ENCODE measurements at places on chromosomes 6 and 20. TPM values are rescaled to one million over a fixed set of nuclear protein-coding genes. Genes with fewer than 3 reads are reported as not detected.

The MYB gene
- 0.56 TPM for total RNA-seq

The TSBP1 gene
- total RNA-seq: not detected

The RBM38 gene
- 16.6 TPM for total RNA-seq

The ADAT2 gene
- 5.6 TPM for total RNA-seq

- DNase-seq: no peak
These were observed 620 bp downstream of the TJAP1 start for GRCh38 chr6:43478008-43478372.

DNA sequence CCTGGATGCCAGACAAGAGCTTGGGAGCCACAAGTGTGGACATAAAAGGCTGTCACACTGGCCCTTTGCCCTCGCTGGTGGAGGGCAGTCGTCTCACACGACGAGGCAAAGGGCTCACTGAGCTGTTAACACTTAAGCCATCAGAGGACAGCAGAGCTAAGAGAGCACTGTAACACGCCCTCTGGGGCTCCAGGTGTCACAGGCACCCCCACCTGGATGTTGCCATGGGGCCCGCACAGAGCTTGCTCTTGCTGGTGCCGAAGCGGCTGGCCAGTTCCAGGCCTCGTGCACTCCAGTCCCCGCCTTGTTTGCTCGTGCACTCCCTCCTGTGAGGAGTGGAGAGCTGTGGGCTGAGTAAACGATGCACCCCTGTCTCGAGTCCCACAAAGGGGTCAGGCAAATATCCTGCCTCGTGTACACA, 37.4 kb downstream of the SLC35D3 start:
- DNase-seq: no peak

DNA sequence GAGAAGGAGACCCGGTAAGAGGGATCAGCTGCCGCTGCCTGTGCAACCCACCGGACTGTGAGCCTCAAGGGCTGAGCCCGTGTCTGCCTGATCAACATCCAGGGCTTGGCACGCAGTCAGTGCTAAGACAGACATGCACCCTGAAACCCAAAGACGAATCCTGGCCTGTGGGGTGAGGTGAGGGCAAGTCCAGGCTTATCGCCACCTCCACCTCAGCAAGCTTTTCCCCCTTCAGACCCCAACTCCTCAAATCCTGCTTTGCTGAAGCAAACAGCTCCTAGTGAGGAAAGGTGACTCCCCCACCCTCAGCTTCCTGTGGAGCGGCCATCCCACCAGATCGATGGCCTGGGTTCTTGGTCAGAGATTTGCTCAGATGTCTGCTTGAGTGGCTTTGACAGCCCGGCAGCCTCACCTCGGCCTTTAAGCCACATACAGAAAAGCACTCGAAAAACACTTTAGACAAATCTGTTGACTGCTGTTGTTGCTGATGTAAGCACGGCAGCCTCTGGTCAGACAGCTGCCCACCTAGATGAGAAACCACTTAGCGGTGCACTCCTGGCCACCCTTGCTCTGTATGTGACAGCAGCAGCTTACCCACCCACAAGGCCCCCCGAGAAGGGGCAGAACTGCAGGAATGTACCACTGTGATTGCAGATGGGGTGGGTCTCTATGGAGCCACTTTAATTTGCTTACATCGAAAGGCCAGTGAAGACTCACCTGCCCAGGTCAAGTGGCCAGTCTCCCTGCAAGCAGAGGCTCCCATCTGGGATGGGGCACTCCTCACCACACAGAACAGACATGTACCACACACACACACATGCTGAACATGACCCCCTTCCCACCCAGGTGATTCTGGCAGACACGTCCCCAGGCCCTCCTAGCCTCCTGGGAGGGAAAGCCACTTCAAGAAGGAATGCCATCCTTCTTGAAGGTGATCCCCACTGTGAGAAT, 14.8 kb downstream of the MTCH1 start:
- no peak for DNase-seq

- DNase-seq: no peak
These were observed 169.1 kb upstream of the FUT9 start for GRCh38 chr6:95846652-95847051.

Data from glutamatergic neuron (in vitro differentiated cells).